ENCODE measurements at places on chromosomes 2 and 18.

DNA sequence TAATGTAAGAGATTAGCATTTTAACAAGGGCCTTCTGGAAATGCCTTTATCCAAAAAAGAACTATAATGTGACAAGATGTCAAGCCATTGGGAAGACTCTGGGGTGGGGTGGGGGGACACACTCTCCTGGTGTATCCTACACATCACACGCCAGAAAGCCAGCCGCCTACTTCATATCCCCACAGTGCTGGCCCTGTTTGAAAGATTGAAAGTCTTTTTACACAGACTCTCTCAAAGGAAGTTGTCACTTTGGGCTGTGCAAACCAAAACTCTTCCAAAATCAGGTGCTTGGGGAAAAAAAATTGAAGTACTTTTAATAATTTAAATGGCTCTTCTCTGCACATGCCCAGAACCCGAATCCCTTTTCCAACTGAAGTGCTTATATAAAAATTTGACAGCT lies 666.7 kb downstream of the BCL11A start:
- no peak for DNase-seq

DNA sequence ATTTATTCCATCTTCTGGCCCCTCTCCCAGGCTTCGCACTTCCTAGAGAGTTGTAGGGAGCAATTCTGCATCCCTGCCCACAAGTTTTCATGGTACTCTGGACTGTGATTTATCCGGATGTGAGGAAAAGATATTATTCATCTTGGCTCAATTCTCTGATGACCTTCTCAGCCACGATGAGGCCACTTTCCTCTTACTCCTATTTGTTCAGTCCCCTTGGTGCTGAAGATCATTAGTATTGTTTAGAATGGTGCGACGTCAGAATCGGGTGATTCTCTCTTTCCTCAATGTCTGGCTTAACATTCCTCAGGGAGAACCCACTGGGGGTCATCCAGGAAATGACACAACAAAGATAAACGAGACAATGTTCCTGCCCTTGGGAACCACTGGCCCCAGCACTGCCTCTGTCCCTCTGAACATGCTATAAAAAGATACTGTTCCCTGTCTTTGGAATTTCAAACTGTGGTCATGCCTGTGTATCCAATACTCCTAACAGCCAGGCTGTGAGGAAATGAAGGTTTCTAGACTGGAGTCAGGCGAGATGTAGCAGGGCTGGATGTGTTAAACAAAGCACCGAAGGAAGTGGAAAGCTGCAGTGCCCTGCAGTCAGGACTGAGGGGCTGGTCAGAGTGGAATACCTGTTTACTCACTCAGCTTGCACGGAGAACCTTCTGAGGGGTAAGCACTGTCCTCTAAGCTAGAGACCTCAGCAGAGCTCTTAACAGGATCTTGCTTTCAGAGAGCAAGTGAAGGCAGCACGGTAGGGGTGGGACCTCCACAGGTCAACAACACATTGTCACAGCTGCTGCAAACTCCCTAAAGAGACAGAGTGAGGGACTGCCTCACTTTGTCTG lies 12.9 kb upstream of the GLI2 start:
- DNase-seq = peak; percentile 59

- DNase-seq = peak; percentile 89
Measured at GRCh38 chr2:45909677-45910191, 258.3 kb downstream of the PRKCE start.

DNA sequence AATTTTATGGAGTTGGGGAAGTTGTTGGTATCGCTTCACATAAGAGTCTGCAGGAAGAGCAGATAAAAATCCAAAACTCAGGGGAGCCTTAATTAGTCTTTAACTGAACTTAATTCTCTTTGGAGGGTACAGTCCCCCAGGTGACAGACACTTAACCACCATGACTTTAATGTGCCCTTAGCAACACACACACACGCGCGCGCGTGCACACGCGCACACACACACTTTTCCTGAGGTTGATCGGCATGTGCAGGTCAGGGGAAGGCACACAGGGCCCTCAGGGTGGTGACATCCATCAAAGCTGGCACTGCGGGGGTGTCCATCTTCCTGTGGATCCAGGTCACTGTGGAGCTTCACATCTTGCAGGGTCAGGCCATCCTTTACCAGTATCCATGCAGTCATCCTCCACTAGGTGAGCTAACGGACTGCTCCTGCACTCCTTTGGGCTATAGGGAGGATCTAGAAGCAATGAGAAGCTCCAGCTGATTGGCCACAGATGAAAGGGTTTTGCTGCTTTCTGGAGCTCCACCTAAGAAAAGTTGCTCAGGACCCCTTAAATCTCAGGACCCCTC lies 21.9 kb upstream of the NCK2 start:
- DNase-seq = no peak

DNA sequence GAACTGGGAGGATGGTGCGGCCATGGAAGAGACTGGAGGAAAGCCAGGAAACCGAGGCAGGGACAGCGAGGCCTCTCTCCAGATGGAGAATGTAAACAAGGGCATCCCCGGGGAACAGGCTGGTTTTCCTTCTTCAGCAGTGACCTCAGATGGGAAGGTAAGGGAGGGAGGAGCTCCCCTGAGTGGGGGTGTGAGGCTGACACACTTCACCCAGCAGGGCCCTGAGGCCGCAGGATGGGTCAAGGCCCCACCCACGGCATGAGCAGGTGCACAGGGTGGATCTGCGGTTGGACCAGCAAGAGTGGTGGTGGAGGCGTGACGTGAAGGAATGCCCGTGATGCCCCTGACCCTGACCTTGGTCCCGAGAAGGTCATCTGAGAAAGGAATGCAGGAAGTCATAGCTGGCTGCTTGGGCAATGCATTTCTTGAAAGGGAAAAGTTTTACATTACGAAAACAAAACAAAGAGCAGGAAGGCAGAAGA lies 48.1 kb downstream of the ADCY3 start:
- no peak for DNase-seq

- no peak for DNase-seq
Measured at GRCh38 chr2:128651000-128651399, 332.3 kb upstream of the HS6ST1 start.

GRCh38 chr2:211349031-211349430 lies 792.6 kb downstream of the CPS1 start:
- DNase-seq = no peak

- no peak for DNase-seq
Measured at GRCh38 chr2:85355521-85355920, 952 bp downstream of the ELMOD3 start.

- no peak for DNase-seq
Measured at GRCh38 chr2:134190062-134190806, 63.6 kb upstream of the MGAT5 start.

DNA sequence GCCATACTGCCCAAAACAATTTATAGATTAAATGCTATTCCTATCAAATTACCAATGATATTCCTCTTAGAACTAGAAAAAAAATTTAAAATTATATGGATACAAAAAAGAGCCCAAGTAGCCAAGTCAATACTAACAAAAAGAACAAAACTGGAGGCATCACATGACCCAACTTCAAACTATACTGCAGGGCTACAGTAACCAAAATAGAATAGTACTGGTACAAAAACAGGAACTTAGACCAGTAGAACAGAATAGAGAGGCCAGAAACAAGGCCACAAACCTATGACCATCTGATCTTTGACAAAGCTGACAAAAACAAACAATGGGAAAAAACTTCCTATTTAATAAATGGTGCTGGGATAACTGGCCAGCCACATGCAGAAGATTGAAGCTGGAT lies 86.1 kb upstream of the KYNU start:
- no peak for DNase-seq

DNA sequence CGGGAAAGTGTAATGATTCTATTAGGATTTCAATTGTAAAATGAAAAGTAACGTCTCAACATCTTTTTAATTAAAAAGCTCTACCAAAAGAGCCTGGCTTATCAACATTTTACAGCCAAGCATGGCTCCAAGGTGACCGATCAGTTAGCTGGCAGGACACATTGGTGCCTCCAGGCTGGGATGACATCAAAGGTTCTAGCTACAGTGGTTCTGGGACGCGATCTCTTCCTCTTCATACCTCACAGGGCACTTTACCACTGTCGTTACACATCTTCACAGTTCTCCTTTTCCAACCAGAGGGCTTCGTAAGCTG lies 693 bp downstream of the ORC2 start:
- no peak for DNase-seq

- DNase-seq = peak; percentile 12
Measured at GRCh38 chr2:197158591-197159550, 151.7 kb downstream of the ANKRD44 start.

- no peak for DNase-seq
Measured at GRCh38 chr2:219886615-219887014, 259.2 kb downstream of the SLC4A3 start.

DNA sequence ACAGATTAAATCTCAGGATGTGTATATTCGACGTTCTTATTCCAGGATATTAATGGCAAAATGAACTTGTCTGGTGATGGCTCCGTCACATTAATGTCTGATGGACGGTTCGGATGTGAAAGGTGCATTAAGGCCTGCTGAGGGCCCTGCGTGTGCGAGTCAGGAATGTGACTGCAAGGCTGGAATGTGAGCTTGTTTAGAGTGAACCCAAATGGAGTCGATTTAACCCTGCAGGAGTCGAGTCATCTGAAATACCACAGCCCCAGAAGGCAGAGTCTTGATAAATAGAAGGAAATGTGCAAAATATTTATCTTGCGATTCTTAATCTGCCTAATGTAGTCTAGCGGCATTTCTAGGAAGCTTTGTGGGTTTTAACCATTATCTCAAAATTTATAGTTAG lies 44.3 kb downstream of the RDH14 start:
- no peak for DNase-seq

DNA sequence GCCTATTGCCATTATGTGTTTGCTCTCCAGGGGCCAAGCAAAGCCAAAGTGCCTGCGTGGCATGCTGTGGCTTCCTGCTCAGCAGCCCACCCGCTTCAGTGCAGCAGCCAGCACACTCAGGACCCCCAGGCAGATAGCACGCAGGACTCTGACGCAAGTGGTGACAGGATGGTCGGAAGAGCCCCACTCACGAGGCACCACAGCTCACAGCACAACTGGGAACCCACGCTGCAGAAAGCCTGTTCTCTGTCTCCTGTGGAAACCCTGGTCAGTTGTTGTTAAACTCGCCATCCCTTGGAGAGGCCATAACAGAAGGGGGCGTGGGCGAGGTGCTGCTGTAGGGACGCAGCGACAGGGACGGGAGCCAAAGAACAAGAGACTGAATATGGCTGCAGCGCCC lies 76.4 kb downstream of the HDAC4 start:
- DNase-seq = no peak

- no peak for DNase-seq
Measured at GRCh38 chr2:105786231-105787230, 41.8 kb downstream of the NCK2 start.

DNA sequence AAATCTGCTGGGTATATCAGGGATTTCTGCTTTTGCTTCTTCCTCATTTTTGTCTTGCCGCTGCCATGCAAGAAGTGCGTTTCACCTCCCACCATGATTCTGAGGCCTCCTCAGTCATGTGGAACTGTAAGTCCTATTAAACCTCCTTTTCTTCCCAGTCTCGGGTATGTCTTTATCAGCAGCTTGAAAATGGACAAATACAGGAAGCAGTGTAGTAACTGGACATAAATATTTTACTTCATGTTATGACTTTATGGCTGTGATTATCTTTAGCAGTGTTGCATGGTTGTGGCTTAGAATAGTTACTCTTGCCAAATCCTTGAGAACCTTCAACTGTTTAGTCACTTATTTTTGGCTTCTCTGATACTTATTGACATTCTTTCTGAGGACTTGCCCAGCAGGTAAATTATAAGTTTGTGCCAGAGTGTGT lies 66.2 kb upstream of the DLX2 start:
- no peak for DNase-seq

- no peak for DNase-seq
Measured at GRCh38 chr2:11796190-11797171, 50.0 kb downstream of the LPIN1 start.

DNA sequence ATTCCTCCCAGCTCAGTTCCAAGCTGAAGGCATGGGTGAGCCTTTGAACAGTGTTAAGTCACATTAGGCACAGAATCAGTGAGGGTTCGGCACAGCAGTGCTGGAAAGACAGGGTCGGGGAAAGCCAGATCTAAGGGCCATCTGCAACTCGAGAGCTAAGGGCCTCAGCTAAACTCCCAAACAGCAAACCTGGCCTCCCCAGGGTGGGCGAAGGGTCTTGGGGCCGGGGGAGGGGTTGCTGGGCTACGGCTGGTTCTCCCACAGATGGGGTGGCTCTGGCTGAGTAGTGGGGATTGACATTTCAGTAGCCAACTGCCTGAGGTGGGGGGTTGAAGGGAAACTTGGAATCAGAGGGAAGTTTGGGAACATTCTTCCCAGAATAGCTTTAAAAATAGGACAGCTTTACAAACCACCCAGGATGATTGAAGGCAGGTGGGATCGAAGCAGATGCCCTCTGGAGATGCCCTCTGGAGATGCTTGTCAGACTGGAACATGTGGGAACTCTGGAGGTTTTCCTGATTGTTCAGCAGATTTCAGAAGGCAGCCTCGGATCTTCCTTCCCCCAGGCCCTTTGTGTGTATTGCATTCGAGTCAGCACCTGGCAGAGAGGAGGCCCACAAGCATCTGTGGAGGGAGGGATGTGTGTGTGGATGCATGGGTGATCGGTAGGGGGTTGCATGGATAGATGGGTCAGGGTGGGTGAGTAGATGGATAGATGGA lies 156.4 kb downstream of the SMAD7 start:
- DNase-seq = no peak

DNA sequence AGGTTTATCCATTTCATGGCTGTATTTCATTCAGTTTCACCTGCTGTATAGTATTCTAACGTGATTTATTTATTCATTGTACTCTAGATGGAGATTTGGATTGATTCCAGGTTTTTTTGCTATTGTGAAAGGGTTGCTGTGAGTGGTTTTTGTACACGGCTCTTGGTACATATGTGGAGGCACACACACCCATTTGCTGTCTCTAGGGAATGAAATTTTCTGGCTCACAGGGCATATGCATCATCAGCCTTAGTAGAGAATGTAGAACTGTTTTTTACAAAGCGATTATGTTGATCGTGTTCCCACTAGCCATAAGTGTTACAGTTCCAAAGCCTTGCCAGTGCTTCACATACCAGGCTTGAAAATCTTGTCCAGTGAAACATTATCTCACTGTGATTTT lies 5.1 kb downstream of the SPTBN1 start:
- DNase-seq = peak; percentile 32

DNA sequence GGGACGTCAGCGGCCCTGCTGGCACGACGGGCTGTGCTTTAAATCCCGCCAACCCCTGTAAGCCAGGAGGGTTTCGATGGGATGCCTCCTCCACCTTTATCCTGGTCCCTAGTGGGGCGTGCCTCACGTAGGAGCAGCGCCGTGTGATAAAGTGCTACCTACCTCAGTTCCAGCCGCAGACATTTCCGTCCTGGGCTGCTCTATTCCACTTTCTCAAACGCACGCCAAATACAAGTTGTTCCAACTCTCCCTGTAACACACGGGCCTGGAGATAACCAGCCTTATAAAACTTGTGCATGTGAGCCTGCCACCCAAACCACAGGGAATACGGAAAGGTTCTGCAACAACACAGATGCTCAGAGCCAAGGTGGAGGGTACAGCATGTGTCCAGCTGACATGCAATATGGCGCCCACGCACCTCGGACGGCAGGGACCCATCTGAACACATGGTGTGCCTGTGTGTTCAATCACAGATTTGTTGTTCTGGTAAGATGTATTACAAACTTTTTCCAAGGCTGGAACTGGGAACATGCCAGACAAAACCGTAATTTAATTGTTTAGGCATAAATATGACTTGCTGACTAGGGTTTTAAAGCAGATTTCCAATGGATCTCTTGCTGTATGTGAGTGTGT lies 47.7 kb downstream of the ZNF516 start:
- no peak for DNase-seq

Measured in spinal cord (tissue), 10 donors.